Midbrain (tissue), 1 donor: ENCODE measurements at places on chromosomes 5 and 9.

DNA sequence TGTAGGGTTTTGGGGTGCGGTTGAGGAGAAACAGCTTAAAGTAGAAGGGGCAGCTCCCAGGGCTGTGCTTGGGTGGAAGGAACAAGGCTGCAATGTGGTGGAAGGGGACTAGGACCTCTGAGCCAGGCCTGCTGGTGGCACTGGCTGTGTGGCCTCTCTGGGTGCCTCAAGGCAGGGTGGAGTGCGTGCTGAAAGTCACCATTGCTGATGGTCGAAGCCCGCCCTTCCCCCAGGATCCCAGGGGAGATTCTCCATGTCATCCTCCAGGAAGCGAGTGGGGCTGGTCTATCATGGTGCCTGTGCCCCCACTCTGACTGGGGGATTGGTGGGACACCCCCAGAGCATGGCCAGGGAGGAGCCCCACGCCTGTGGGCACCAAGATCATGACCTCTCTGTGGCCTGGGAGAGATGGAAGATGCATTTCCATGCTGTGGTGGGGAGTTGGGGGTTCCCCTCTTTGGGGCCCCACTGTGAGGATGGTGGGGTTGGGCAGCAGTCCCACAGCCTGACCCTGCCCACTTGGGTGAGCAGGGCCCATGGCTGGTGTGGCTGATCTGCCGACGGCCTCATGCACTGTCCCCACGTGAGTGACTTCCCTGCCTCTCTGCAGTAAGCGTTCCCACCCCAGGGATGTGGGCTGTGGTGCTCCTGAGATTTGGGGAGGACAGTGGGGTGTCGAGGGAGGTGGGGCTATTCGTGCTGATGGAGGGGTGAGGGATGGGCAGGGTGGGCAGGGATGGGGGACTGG, 25.8 kb downstream of the WNK2 start:
- no peak for DNase-seq

DNA sequence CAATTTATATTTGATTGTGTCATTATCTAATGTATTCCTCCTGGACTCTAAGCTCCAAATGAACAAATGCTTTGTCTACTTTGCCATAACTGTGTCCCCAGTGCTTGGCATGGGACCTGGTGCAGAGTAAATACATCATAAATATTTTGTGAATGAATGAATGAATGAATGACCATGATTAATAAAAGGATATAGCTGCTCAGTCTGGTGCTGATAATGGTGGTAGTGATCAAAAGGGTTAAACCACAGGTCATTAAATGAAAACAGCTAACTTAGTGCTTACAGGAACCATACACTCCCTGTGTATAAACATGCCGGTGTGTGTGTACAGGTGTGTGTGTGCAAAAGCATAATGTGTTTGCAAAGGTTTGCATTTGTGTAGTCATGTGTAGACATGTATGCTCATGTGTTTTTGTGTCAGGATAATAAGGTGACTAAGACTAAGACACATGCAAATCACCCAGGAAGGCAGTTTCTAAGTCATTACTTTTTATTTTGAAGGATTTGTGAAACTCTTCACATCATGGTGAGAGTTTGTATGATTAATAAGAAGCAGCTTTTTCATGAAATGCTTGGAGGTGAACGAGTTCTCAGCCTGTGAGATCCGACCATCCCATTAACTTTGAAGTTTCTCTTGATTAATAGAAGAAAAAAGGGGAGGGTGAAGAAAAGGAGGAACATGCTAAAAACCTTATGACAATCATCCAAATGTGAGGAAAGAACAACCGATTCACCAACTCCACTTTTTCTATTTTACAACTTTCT, 24.6 kb downstream of the SPARC start:
- no peak for DNase-seq

DNA sequence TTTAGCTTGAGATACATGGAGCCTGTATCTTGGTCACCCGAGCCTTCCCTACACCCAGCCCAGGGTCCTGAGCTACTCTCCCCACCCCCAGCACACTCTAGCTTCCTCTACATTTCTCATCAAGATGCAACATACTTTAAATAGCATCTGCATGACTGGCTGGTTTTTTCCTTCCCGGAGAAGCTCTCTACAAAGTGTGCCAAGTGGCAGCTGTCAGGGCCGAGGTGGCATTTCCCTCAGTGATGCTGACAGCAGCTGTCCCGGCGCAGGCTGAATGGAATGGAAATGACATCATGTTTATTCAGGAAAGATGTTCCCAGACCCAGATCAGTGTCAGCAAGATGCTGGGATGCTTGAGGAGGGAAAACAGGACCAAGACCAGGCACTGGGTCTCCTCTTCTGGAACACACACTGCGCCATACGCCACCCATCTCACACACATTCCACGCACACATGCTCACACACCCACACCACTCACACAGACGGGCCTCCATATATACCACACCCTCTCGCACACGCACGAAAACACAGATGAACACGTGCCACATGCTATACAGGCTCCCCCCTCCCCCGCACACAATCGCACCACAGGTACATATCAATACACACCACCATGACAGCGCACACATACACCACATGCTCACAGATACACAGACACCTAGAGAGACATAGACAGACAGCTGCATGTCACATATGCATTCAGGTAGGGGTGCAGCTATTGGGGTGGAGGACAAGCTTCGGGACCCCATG, 67.8 kb downstream of the LHX2 start:
- DNase-seq = no peak

DNA sequence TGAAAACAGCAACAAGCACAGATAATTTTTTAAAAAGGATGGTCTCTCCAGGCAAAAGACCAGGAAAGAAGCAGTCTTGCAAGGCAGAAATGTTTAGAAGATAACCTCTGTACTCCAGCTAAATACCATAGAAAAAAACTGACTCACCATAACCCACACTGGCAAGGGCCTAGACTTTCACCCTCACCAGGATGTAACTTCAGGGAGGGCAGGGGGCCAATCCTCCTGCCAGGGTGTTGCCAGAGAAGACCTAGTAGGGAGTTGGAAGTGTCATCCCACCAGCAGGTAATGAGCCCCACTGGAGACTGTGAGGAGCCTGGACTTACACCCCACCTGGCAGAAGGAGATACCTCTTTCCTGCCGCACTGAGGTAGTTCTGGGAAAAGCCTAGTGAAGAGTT, 97.6 kb downstream of the PRELID2 start:
- DNase-seq = no peak

GRCh38 chr5:138139781-138140090, 508 bp upstream of the NME5 start:
- no peak for DNase-seq

DNA sequence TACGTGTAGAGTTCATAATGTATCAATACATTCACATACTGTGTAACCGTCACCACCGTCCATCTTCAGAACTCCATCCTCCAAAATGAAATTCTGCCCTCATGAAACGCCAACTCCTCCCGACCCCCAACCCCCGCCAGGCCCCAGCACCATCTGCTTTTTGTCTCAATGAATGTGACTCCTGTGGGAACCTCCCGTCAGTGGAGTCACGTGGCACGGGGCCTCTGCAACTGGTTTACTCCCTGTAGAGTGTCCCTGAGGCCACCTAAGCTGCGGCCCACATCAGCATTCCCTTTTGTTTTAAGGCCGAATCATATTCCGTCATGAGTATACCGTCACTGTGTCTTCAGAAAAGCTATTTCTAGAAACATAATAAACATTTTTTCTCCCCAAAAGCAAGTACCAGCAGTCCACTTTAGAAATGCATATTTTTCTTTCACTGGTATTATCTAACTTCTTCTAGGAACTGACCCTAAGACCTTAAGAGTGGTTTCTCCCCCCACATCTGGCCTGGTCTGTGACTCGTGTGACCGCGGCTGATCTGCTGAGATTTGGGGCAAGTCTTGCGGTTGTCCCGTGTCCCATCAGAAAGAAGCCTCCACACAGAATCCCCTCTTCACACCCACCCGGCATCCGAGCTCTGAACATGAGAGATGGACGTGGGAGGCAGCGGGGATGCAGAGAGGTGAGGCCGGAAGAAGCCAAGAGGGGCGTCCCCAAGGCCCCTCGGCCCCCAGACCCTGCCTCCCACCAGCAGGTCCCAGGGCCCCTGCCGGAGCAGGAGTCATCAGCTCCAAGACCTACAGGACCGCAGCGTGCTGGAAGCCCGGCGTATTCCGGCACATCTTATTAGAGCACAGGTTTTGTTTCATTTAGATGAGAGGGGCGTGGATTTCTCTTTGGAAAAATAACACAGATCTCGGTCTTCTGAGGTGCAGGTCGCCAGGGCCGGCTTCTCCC, 38.3 kb downstream of the SLC6A3 start:
- DNase-seq = no peak

GRCh38 chr5:169706071-169706470, 69.0 kb downstream of the DOCK2 start:
- DNase-seq = no peak

GRCh38 chr9:34227445-34227844, 48.6 kb downstream of the UBAP1 start:
- DNase-seq = no peak

DNA sequence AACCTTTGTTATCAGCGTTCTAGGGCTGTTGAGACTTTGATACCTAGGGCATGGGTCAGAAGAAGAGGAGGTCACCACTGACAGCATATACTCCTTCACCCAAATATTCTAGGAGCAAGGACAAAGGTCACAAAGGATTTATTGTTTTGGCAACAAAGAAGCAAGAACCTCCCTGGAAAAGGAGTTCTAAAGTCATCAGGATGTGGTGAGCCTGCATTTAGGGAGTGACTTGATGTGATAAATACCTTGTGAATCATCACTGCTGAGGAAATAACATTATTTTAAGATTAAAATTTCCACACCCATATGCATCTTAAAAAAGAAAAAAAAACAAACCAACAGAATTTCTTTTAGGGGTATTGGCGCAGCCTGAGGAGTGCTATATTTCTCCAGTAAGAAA, 13.9 kb downstream of the IFNA1 start:
- DNase-seq = no peak

DNA sequence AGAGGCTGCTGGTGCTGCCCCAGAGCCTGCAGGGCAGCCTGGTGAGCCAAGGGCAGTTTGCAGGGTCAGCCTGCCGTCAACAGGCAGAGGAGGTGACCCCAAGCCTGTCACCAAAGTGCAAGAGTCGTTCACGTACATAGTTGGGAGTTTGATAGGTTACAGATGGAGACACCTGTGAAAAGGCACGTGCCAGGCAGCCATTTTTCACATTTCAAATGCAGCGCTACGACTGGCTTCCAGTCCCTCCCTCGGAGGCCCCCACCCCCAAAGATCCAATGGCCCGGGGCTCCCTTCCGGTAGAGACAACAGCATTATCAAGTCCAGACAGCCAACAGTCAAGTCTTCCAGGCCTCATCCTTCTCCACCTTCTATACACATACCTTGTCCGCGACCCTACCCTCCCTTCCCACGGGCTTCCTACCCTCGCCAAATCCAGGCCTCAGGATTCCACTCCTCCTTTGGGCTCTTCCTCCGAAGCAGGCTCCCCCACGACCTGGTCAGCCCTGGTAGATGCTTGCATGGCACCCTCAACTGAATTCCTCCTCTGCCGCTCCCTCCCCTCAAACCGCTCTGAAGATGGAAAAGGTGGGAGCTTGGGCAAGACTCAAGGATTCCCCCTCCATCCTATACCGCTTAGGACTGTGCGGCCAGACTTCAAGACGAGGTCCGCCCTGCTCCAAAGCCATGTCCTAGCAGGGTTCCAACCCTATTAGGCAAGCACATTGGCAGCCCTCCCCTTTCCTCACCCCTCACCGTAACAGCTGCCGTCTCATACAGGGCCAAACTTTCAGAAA, 13.2 kb downstream of the HNRNPH1 start:
- DNase-seq = no peak

GRCh38 chr5:72107131-72107900, at the start of gene MAP1B:
TSS of gene MAP1B (plus strand) at chr5:72107475. CDS start at chr5:72107532, 57 bp downstream.
- DNase-seq = peak; percentile 79

GRCh38 chr5:159601216-159601615, 270.9 kb upstream of the IL12B start:
- no peak for DNase-seq

DNA sequence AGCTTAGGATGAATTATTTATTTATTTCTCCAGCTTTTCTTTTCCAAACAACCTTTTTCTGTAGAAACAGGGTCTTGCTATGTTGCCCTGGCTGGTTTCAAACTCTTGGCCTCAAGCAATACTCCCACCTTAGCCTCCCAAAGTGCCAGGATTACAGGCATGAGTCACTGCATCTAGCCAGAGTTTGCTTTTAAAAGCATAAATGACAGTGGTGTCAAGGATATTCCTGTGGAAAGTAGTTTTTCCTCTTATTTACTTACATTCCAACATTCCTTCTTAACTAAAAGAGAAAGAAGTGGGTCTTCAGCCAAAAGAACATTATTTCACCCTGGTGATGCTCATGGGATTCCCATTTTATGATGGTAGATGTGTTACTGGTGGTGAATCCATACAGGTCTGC, 62.4 kb downstream of the GRIA1 start:
- no peak for DNase-seq

GRCh38 chr5:115033861-115034260, 135.8 kb downstream of the TRIM36 start:
- peak; percentile 6 for DNase-seq

DNA sequence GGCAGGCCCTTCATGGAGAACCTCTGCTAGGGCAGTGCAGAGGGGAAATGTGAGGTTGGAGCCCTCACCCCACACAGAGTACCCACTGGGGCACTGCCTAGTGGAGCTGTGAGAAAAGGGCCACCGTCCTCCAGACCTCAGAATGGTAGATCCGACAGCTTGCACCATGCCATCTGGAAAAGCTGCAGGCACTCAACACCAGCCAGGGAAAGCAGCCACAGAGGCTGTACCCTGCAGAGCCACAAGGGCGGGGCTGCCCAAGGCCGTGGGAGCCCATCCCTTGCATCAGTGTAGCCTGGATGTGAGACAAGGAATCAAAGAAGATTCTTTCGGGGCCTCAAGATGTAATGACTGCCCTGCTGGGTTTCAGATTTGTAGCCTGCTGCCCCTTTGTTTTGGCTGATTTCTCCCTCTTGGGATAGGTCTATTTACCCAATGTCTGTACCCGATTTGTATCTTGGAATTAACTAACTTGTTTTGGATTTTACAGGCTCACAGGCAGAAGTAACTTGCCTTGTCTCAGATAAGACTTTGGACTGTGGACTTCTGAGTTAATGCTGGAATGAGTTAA, 16.6 kb upstream of the ZDHHC11 start:
- DNase-seq = no peak

- no peak for DNase-seq
Measured at GRCh38 chr5:42656651-42657015, 100.0 kb upstream of the CCDC152 start.

GRCh38 chr9:70519912-70520724, 105.7 kb upstream of the KLF9 start:
- DNase-seq = no peak

GRCh38 chr5:62494772-62495171, 82.2 kb downstream of the IPO11 start:
- no peak for DNase-seq

DNA sequence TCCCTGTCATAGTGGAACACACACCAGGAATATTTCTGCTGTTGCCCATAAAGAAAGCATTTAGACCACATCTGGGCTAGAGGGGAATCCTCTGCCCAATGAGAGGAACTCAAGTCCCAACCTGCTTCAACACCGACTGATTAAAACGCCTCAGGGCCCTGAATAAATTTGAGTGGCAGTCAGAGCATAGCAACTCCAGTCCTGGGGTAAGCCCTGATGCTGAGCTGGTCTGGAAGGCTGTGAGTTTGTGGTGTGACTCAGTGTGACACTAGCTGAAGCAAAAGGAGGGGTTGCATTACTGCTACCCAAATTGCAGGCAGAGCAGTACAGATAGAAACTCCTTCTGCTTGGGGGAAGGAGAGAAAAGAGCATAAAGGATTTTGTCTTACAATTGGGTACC, 148.3 kb downstream of the PRDM9 start:
- no peak for DNase-seq

- no peak for DNase-seq
Measured at GRCh38 chr5:140251527-140251973, 51.4 kb downstream of the PFDN1 start.

GRCh38 chr5:106408570-106408969, 1262.2 kb downstream of the EFNA5 start:
- DNase-seq = no peak
